CD4-positive, alpha-beta T cell treated with Interleukin-6 at 100 ng/mL for 8 hours (primary cell): ENCODE measurements at places on chromosomes 5 and 9.
A peak's percentile ranks its signal among the peaks of the same experiment; 100 is the strongest.

GRCh38 chr9:135088348-135088978 is 995 bp downstream of the OLFM1 start:
- DNase-seq = no peak

DNA sequence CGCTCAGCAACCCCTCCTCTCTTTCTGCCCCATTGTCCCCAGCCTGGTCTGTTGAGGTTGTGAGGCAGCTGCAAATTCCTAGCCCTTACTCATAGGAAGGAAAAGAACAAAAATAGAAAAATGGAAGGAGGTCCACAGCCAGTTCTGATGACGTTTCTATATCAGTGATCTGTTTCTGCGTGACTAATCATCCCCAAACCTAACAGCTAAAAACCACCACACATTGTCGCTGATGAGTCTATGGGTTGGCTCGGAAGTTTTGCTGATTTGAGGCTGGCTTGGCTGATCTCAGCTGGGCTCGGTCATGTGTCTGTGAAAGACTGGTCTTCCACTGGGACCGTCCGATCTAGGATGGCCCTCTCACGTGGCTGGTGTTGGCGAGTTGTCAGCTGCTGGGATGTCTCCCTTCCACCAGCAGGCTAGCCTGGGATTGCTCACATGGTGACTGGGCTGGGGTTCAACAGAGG is 200.6 kb upstream of the ZNF618 start:
- no peak for DNase-seq

DNA sequence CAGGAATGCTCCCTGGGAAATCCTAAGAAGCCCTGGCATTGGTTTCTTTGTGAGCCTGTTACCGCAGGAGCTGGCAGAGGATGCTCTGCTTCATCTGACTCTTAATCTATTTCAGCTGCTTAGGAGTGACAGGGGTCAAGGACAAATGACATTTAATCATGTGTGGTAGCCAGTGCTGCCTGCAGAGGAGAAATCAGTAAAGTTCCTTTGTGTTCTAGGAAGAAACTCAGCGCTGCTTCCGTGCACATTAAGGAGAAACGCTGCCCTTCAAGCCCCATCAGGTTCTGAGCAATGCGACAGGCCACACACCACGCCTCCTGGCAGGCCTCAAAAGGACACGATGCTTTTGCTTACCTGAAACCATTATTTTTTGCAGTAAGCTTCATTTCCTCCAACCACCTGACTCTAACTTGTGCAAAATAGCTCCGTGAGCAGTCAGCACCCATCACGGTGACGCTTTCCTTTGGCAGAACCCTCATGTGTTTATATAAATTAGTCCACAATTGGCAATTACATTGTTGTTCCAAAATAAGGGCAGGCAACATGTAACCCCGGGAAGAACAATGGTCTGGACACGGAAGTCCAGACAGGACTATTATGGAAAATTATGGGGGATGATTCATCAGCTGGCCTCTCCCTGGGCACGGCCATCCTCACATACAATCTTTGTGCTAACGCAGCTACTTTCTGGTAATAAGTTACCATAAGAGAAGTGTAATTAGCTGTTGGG is 387.9 kb upstream of the DAP start:
- no peak for DNase-seq

DNA sequence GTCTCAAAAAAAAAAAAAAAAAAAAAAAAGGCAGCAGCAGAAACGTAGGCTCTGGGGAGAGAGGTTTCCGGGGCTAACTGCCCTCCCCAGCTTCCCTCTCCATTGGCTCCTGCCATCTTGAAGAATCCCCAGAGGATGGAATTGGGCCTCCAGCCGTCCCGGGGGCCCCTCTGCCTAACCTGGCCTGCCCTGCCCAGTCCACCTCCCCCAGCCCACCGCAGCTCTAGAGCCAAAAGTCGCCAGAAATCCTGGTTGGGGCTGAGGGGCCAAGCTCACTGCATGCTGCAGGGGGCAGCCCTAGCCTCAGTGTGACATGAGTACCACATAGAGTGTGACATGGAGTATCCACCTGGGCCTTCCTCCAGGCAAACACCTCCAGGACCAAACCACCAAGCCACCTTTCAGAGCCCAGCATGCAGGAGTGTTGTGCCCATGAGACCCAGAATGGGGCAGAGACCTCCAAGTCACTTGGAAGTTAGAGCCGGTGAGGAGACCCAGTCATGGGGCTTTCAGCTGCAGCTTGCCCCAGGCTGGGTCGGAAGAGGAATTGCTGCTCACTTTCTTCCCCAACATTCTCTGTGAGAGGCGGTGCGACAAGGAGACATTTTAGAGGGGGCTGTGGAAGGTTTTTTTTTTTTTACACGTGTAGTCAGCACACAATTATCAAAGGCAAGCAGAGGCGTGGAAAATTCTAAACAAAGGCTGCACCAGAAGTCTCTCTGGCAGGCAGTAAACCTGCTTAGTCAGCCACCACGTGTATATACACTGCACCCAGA is 17.6 kb downstream of the CD74 start:
- DNase-seq = no peak

DNA sequence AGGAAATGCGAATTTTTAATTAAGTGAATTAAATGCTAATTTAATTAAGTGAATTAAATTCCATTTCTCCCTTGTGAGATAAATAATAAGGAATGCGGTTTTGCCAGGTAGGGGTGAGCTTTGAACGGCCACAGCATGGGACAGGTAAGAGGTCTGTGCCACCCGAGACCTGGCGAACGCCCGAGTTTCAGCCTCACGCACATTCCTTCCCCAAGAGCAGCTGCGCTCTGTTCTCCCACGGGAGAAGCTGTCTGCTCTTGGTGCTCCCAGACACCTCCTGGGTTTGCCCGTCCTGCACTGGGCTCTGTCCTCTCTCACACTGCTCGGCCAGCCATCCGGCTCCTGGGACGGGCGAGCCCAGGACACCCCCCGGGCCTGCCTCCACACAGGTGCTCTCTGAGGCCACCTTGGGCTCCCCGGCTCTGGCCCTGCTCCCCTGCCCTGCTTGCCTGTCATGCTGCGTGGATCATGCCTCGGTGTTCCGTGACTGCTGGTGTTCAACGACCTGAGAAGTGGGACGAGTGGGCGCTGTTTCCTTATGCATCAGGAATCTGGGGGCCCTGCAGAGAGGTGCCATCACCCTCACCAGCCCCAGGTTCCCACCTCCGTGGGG is 13.7 kb upstream of the CAMSAP1 start:
- no peak for DNase-seq

GRCh38 chr5:112860929-112861637 is at the start of gene SRP19:
SRP19 (plus strand) TSS chr5:112861287; CDS start chr5:112861377, 90 bp downstream.
- DNase-seq = peak; percentile 90

GRCh38 chr5:28505121-28505520 is 1466.7 kb upstream of the CDH9 start:
- DNase-seq = no peak

GRCh38 chr9:36576866-36577265 is 4.2 kb downstream of the MELK start:
- no peak for DNase-seq

GRCh38 chr9:4717815-4718214 is 23.2 kb downstream of the AK3 start:
- no peak for DNase-seq

DNA sequence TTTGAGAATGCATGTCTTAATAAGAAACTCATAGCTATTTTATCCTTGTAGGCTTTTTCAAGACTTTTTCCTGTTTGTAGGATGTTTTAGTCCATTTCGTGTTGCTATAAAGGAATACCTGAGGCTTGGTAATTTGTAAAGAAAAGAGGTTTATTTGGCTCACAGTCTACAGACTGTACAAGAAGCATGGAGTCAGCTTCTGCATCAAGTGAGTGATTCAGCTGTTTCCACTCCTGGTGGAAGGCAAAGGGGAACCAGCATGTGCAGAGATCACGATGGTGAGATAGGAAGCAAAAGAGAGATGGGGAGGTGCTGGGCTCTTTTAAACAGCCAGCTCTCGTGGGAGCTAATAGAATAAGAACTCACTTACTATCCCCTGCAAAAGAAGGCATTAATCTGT is 177.3 kb downstream of the ALDH1A1 start:
- DNase-seq = no peak

GRCh38 chr5:76175051-76175666 is 92.0 kb downstream of the SV2C start:
- DNase-seq = peak; percentile 49

DNA sequence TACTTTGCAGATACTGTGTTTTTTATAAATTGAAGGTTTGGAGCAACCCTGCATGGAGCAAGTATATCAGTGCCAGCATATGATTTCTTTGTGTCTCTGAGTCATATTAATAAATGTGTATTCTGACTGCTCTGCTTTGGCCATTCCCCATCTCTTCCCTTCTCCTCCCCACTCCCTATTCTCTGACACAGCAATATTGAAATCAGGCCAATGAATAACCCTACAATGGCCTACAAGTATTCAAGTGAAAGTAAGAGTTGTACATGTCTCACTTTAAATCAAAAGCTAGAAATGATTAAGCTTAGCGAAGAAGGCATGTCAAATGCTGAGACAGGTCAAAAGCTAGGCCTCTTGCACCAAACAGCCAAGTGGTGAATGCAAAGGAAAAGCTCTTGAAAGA is 82.2 kb upstream of the TLX3 start:
- DNase-seq = no peak

DNA sequence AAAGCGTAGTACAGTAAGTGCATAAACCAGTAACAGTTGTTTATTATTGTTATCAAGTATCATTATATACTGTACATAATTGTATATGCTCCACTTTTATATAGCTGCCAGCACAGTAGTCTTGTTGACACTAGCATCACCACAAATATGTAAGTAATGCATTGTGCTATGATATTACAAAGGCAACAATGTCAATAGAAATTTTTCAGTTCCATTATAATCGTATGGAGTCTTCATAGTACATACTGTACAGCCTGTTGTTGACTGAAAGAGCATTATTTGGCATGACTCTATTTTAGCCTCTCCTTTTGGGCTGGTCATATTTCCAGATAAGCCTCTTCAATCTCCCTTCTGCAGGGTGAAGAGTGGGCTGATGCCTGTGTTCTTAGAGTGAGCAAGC is 40.4 kb downstream of the CFAP95 start:
- DNase-seq = no peak

DNA sequence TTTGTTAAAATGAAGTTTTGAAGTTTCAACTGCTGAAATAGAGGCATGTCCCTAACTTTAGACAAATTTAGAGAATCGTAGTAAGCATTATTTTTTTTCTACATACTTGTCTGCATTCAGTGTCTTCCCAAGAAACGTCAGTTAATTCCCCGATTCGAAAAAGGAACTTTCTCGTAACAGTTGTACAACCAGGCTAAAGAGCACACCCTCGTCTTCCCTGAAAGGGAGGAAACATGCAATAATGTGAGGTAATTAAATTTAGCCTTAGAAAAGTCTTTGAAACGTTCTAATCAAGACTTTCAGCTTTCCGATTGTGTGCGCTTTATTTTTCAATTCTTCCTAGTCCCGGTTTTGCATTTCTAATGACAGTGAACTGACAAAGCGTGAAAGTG is 374 bp upstream of the SLC1A3 start:
- no peak for DNase-seq

DNA sequence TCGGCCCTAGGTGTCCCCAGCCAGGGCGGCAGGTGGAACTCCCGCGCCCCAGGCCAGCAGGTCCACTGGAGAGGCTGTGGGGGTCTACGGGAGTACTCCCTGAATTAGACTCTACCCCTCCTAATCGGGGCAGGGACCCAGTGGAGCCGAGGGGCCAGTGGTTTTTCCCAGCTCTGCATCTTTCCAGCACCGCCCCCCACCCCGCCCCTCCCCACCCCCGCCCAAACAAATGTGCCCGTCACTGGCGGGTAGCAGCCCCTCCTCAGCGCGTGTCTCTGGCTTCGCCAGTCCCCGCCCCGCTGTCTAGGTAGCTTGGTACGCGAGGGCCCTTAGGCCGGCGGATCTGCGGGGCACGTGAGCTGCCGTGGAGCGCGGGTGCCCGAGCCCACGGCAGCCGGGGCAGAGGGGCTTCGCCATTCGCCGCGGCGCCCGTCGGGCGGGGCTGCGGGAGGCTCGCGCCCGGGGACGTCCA is 7.0 kb downstream of the UNC5A start:
- DNase-seq = no peak

DNA sequence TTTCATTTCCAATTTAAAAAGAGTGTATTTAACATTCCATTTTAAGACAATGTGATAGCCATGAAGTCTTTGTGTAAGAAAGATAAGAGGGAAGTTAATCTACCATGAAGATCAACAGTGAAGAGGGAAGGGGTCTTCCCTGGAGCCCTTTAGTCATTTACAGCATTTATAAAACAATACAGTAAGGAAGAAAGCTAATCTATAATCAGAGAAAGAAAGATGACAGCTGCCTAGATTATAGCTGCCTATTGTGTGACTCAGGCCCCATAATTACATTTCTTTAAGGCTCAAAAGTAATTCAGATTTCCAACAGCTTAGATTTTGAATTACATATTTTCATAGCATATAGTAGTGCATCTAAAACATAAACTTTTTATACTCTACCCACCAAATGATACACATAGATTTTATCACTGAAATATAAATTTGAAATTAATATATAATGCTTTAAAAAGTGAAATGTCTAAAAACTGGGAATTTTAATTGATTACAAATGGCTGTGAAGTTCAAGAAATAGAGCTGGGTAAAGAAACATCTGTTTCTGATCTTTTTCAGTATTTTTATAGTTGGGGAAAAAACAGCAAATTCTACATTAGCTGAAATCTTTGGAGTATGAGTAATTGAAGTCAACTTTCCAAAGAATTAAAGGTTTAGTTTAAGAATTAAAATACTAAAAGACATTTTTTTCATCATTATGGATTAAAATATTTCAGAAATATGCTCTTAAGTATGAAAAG is 89.6 kb downstream of the RIC1 start:
- no peak for DNase-seq

GRCh38 chr5:142918959-142919635 is 148.9 kb downstream of the ARHGAP26 start:
- DNase-seq = no peak

DNA sequence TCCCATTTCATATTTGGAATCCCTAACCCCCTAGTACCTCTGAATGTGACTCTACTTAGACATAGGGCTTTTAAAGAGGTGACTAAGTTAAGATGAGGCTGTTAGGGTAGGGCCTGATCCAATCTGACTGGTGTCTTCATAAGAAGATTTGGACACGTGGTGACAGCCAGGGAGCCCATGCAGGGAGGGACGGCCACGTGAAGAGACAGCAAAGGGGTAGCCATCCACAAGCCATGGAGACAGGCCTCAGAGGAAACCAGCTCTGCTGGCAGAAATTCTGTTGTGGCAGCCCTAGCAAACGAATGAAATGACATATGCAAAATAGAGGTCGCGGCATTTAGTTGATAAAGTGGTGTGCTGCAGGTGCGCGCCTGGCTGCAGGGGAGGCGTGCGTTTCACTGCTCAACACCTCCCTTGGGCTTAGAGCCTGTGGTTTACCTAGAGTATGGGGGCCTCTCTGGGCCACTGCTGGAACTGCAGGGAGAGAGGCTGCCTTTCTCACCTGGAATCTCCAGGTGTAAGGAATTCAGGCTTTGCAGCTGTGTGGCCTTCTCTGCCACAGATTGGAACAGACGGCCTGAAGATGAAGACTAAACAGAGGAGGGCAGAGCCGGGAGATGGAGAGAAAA is 7.1 kb upstream of the AFAP1L1 start:
- DNase-seq = peak; percentile 58

DNA sequence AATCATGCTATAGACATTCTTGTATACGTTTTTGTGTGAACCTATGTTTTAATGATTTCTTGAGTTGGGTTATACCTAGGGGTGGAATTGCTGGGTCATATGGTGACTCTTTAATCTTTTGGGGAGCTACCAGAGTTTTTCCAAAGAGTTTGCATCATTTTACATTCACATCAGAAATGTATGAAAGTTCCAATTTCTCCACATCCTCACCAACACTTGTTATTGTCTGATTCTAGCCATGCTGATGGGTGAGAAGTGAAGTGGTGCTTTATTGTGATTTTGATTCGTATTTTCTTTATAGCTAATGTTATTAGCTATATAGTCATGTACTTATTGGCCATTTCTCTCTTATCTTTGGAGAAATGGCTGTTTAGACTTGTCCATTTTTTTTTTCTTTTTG is 18.1 kb downstream of the OCLN start:
- no peak for DNase-seq
